ENCODE measurements at places on chromosomes 12 and 14.

GRCh38 chr12:132161036-132161781 lies 17.0 kb downstream of the NOC4L start:
- no peak for DNase-seq

- DNase-seq, result no peak
These were observed 3.9 kb downstream of the ANKRD33 start for GRCh38 chr12:51891843-51892242.

- no peak for DNase-seq
These were observed 107.4 kb downstream of the TSHR start for GRCh38 chr14:81062816-81063215.

GRCh38 chr12:103731539-103731938 lies 109.5 kb downstream of the NT5DC3 start:
- DNase-seq, result no peak

DNA sequence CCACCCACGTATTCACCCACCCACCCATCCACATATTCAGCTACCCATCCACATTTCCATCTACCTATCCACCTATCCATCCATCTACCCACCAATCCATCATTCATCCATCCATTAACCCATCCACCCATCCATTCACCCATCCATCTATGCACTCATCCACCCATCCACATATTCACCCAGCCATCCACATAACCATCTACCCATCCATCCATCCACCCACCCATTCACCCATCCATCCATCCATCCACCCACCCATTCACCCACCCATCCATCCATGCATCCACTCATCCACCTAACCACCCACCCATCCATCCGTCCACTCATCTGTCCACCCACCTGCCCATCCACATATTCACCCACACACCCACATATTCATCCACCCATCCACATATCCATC lies 70.5 kb downstream of the LGMN start:
- DNase-seq, result no peak

DNA sequence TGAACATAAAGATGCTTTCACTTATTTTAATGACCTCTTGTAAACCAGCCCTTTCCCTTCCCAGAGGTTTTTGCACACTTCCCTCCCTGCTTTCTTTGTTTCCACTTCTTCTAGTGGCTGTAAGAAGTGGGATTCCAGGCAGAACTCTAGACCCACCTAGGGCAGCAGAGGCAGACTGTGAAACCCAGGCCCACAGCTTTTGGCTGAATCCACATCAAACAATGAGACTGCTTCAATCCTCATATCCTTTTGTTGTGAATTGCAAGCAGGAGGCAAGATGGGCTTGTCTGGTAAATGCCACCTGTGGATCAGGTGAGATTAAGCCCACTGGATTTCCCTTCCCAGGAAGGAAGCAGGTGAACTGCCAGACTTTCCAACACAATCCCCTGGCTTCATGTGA lies 12.8 kb downstream of the CCDC177 start:
- DNase-seq, result no peak

GRCh38 chr12:110862329-110862728 lies 15.5 kb downstream of the CCDC63 start:
- no peak for DNase-seq

DNA sequence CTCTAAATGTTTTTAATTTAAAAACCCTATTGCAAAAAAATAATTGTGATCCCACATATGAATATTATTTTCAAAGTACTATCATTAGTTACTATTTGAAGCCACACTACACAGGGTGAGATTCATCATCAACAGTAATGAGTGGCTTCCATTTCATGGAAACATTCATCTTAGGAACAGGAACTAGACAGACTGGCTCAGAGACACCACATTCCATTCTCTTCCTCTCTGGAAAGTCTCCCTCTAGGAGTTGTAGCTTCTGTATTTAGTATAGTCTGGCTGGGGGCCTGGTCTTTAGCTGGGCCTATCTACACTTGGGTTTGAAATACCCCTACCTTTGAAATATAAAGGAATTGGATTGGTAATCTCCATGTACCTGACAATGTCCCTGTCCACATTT lies 6.2 kb upstream of the VDR start:
- no peak for DNase-seq

DNA sequence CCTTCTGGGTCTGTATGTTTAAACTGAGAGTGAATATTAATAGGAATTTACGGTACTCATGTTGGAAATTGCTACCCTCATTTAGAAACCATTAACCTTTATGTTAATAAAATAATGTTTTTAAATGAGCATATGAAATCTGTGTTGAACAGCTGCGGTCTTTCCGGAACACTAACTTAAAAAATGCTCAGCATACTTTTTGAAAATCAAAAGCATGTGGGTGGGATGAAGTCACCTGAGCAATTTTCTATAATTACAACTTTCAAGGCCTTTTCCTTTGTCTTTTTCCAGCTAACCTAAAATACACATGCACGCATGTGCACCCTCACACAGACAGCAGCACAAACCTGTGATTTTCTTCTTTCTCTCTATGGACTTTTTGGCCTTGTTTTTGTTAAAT lies 39.8 kb downstream of the BORCS5 start:
- no peak for DNase-seq

- DNase-seq, result no peak
These were observed 179.9 kb downstream of the PTPN11 start for GRCh38 chr12:112598626-112599025.

Measured in Panc1 (cell line).